Nephron progenitor cell (in vitro differentiated cells): ENCODE measurements at places on chromosomes 7 and 10.

GRCh38 chr7:150686030-150686631, 625 bp downstream of the GIMAP2 start:
- DNase-seq, result no peak

DNA sequence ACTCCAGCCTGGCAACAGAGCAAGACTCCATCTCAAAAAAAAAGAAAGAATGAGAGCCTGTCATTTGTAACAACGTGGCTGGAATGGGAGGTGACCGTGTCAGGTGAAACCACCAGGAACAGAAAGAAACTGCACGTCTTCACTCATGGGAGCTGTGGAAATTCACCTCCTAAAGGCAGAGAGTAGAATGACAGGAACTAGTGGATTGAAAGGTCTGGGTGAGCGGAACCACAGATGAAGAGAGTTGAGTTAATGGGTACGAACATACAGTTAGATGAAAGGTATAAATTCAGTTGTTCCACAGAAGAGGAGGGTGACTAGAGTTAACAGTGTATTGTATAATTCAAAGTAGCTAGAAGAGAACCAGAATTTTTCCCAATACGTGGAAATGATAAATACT, 78.6 kb downstream of the MAD1L1 start:
- no peak for DNase-seq

DNA sequence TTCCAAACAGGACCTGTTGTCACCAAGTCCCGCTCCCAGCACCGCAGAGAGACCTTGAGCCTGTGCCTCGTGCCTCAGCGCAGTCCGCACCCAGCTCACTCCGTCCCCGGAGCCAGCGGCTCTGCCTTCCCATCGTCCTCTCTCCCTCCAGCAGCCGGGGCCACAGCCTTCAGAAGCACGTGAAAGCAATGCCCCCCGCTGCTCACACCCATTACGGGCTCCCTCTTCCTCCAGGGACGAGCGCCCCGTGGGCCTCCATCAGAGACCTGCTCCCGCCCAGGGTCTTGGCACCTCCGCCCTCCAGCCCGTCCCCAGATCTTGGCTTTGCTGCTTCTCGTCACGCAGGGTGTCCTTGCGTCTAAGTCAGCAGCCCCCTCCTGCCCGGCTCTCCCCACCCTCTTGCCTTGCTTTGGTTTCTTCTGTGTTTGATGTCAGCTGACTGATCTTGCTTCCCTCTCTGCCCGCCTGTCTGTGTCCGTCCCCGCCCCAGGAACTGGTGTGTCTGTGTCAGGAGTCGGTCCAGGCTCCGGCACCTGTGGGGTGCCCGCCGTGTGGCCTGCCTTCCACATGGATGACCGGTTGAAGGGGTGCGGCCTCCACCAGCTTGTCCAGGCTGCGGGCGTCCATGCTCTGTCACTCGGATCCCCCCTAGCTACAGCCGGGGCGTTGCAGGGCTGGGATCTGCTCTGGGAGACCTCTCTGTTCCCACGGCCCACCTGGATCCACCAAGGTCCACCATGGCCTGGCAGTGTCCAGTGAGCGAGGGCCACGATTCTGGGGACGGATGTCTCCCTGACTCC, 61.9 kb downstream of the FOXL3 start:
- no peak for DNase-seq

GRCh38 chr10:17196045-17196444, 5.4 kb downstream of the TRDMT1 start:
- no peak for DNase-seq

DNA sequence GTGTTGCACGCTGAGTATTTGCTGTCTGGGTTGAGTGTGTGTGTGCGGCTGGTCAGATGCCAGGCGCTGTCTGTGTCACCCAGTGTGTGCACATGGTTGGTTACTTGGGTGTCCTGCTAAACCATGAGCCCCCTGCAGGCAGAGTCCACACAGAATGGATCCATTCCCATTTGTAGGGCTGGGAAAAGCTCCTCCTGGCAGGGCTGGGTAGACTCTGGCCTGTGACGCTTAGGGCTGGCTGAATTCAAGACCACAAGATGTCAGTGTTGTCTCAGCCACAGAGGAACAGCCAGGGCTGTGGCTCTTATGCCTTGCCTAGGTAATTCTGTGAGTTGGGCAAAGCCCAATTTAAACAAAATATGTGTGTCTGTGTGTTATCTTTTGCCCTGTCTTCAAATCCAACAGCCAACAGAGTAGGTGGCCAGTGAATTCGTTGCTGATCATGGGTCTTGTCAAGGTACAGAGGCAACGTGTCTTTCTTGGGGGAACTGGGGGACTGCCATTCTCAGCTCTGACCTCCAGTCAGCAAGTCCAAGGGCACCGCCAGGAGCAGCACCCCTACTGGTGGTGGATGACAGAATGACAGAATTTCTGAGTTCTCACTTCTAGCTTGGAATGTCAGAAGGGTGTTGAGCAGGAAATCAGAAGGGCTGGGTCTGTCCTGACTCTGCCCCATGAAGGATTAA, 285.1 kb downstream of the CCSER2 start:
- DNase-seq, result peak; percentile 57

DNA sequence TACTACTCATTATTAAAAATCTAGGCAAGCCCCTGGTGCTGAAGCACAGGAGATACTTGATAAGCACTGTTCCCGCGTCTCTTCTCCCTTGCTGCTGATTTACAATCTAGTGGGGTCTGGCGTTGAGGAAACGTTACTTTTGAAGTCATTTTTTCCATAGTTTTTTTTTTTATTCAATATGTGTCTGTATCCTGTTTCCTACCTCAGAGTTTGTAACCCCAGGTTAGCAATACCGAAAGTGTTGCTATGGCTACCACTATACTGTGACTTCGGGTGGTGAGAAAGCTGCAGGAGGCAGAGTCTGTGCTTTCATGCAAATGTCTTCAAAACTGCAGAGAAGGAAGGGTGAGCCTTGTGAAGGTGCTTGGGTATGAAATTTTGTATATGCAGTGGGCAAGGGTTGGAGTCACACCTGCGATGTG, 458.8 kb upstream of the GHITM start:
- no peak for DNase-seq

GRCh38 chr7:37180828-37181549, 267.7 kb downstream of the ELMO1 start:
- no peak for DNase-seq

- no peak for DNase-seq
These were observed 1088.4 kb downstream of the KCNMA1 start for GRCh38 chr10:76549171-76549570.

DNA sequence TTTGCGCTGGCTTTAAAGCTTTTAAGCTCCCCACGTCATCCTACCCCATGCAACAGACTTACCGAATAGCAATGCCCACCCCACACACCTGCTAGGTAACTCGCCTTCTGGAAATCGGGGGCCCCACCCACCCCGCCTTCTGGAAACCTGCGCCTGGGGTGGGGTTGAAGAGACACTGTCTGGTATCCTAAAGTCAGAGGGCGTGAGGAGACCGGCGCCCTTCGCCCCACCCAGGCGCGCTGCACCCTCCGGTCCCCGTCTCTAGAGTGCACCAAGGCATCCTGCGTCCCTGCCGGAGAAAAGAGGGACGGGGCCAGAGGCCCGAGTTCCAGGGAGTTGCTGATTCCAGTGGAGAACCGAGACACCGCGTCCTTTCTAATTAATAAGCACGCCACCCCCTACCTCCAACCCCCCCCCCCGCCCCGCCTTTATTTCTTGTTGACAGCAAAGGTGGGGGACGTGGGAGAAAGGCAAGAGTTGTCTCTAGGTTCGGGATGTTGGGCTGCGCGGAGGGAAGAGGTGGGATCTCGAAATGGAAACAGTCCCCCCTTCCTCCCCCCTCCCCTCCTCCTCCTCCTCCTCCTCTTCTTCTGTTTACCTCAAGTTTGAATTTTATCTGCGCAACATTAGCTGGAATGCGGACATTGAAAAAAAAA, 220.9 kb upstream of the MKLN1 start:
- DNase-seq, result peak; percentile 30

GRCh38 chr10:30185916-30186315, 126.5 kb upstream of the JCAD start:
- DNase-seq, result no peak

GRCh38 chr7:126483972-126484371, 768.8 kb downstream of the GRM8 start:
- no peak for DNase-seq

GRCh38 chr7:136533732-136534131, 334.7 kb upstream of the CHRM2 start:
- DNase-seq, result no peak

DNA sequence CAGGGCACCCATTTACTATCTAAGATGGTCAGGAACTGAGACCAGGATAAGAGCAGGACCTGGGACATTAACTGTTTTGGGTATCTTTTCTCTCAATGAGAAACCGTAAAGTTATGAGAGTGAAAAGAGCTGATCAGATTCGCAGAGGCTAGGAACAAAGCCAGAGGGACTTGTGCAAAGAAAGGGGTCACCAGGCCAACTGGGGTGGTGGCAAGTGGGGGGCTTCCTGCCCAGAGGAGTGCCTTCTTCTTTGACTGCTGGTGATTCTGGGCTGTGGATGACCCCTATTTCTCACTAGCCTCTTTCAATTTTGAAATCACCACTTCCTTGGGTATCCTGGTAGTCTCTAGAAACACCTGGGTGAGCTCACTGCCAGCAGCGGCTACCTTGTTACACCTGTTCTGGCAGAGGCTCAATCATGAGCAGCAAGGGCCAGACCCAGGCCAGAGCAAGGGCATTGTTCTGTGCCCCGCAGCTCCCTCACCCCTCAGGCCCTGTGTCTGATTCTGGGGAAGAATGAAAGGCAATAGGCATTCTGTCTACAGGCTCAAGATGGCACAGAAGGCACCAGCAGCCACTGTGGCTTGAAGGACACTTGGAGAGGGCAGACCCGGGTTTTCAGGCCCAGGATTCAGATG, 999 bp downstream of the SFTPD start:
- DNase-seq, result no peak

DNA sequence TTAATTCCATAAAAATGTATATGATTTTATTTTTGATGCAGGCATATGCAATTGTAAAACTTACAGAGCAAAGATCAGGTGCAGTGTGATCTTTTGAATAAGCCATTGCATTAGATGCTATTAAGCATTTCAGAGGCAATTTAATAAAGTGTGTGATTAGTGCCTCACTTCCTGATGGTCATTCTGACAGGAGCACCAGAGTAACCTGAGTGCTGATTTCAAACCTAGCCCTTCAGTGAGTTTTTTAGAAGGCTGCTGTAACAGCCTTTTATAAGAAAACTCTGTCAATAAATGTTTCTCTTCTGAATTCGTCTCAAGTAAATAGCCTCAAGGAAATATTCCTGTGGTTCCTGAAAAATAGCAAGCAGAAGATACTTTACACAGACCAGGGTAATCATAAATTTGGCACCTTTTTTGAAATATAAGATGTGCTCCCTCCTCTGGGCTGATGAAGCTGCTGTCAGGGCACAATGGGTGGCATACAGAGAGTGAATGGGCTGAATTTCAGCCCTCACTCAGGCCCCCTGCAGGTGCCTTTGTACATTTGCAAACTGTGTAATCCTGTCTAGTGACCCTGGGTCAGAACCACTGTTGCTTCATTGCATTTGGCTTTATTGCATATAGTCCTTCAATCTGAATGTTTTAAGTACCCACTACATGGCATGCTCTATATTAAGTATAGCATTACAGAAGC, 193.7 kb upstream of the CSTF2T start:
- DNase-seq, result peak; percentile 5

- DNase-seq, result no peak
These were observed 8.9 kb upstream of the TRDMT1 start for GRCh38 chr10:17210361-17210760.

DNA sequence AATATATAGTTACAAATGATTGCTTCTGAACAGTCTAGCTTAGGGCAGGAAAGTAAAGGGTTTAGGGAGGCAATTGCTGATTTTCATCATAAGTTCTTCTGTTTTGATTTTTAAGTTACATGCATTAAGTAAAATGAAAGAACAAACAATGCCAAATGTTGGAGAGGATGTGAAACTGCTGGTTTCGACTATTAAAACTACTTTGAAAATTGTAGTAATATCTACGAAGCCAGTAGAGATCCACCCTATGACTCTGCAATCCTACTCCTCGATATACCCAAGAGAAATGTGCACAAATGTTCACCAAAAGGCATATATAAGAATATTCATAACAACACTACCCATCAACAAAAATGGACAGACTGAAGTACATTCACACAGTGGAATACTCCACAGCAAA, 24.3 kb downstream of the PDZD8 start:
- DNase-seq, result no peak

- no peak for DNase-seq
These were observed 1195.7 kb upstream of the SORCS1 start for GRCh38 chr10:108360187-108360586.

DNA sequence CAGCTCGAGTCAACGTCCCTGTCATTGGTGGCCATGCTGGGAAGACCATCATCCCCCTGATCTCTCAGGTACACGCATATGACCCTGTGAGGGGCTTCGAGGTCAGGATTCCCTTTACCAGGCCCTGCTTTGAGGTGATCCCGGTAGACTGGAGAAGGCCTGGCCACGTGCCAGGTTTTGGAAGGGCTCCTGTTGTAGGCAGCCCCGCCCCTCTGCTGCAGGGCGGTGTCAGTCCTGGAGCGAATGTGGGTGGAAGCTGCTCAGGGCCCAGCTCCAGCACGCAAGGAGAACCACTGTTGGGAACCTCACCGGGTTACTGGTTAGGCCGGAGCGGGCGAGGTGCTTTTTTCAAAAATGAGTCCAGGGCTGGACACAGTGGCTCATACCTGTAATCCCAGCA, 15.6 kb downstream of the MDH2 start:
- DNase-seq, result no peak

DNA sequence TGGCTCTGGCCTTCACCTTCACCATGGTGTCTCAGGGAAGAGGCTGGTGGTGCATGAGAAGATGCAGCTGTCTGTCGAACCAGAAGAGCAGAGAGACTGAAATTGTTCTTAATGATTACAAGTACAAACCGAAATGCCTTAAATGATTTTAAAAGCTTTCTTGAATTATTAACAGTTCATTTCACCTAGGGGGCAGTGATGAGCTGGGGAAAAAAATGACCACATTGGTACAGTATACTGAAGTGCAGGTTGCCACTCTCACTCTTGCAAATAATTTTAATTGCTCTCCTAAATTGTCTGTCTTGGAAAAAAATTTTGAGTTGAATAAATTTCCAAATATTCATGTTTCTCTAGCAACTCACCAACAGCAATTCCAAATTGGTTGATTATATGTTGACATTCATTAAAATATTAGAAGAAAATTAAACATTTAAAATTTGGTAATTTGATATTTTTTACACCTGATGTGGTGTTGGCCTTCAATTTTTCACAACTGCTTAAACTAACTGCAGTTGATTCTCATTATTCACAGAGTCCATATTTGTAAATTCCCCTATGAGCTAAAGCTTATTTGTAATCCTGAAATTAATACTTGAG, 692.6 kb downstream of the ZWINT start:
- no peak for DNase-seq

- DNase-seq, result peak; percentile 33
These were observed 1.0 kb downstream of the SORCS3 start for GRCh38 chr10:104641937-104642657.

GRCh38 chr10:24170199-24170598, 38.7 kb upstream of the KIAA1217 start:
- DNase-seq, result no peak

- no peak for DNase-seq
These were observed 112.0 kb upstream of the FGFR2 start for GRCh38 chr10:121710207-121710606.

GRCh38 chr7:122423591-122423990, 119.0 kb upstream of the FEZF1 start:
- DNase-seq, result no peak
